ENCODE measurements at places on chromosomes 1 and 21. TPM values are rescaled to one million over a fixed set of nuclear protein-coding genes. Genes with fewer than 3 reads are reported as not detected.

DNA sequence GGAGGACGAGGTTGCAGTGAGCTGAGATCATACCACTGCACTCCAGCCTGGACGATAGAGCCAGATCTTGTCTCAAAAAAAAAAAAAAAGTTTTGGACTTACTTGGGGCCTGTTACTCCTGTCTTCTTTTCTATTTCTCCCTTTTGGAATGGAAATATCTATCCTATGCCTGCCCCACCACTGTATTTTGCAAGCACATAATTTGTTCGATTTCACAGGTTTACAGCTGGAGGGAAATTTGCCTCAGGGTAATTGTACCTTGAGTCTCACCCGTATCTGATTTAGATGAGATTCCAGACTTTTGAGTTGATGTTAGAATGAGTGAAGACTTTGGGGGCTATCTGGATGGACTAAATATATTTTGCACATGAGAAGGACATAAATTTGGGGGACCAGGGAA, 8.5 kb downstream of the TEX46 start:
- DNase-seq = no peak

GRCh38 chr1:43269627-43270375, at the start of gene TMEM125:
Gene TMEM125 (plus strand): TSS chr1:43269983. CDS start chr1:43272723, 2,740 bp downstream.
- no peak for DNase-seq

DNA sequence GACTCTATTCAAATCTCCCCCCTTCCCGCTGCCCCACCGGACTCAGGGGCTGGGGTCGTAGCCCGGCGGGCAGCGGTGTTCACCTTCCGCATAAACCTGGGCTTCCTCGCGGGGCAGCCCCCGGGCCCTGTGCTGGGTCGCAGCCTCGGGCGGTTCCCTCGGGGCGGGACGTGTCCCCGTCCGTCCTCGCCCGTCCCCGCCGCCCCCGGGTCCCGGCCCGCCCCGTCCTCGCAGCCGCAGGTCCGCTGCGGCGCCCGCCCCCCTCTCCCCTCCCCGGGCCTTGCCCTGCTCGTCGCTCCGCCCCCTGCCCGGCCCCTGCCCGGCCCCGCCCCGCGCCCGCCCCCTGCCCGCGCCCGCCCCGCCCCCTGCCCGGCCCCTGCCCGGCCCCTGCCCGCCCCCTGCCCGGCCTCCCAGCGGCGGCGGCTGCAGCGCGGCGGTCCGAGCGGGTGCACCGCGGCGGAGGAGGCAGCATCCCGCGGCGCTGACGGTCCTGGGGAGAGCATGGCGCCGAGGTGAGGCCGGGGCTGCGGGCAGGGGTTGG, at the start of gene COL18A1:
Gene COL18A1, plus strand, starts transcription at position 436 of the 541 bp plus-strand sequence. Its CDS starts 66 bp downstream, at position 502.
- no peak for DNase-seq

GRCh38 chr1:185151215-185151614, 5.5 kb downstream of the TRMT1L start:
- no peak for DNase-seq

GRCh38 chr21:45163413-45164123, 89.2 kb downstream of the ADARB1 start:
- DNase-seq = no peak

- no peak for DNase-seq
Measured at GRCh38 chr1:73803380-73803779, 394.6 kb downstream of the LRRIQ3 start.

GRCh38 chr1:109896681-109897080, 14.0 kb upstream of the CSF1 start:
- DNase-seq = no peak

DNA sequence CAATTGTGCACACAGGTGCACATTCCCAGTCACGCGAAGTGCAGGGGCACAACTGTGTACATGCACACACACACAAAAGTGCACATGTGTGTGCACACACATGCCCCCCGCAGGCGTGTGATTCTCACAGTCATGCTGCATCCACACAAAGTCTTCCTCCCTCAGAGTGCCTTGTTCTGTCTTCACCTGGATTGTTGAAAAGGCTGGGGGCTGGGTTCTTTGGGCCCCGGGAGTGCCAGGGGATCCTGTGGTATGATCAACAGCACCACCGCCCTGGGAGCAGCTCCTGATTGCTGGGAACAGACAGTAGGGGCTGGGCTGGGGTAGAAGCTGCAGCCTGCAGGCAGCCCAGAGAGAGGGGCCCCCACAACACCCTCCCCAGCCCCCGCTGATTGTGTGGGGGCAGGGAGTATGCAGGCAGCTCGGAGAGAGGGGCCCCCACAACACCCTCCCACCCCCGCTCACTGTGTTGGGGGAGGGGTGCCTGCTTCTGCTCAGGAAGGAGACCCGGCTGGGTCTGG, 3.4 kb downstream of the COL18A1 start:
- no peak for DNase-seq

GRCh38 chr1:10160907-10161490, 49.4 kb upstream of the KIF1B start:
- no peak for DNase-seq

GRCh38 chr1:15409388-15410222, at the start of gene EFHD2:
Gene EFHD2 (plus strand): TSS chr1:15409888. CDS start chr1:15409972, 84 bp downstream.
- no peak for DNase-seq

- no peak for DNase-seq
Measured at GRCh38 chr1:28779751-28780408, 32.1 kb upstream of the OPRD1 start.

DNA sequence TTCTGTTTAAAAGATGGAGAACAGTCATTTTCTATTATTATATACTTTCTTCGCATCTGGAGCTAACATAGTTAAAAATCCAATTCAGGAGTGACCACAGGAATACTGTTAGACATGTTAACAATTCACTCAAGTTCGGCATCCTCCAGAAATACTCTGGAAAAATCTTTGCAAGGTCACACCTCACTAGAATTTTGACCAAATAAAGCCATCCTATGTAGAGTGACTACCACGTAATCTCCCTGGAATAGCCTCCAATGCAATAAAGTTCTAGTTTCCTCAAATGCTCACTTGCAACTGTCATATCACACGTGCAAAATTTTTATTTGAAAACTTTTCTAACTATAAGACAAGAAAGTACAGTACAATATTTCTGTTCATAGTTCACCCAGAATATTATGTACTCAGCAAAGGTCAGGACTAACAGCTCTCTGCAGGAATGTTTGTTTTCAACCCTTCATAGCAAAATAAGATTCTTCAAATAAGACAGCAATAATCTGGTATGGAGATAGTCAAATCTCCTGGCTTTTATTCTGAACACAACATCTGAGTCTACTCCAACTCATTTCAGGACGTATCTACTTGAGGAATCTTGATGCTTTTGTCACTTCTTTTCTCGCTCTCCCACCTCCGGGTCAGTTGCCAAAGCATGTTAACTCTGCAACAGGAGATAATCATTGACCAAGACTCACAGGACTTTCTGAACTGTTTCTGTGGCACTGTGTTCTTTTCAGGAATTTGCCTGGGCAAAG, 82.6 kb downstream of the GDAP2 start:
- DNase-seq = no peak

- DNase-seq = no peak
Measured at GRCh38 chr1:201142849-201143725, 11.2 kb downstream of the TMEM9 start.

DNA sequence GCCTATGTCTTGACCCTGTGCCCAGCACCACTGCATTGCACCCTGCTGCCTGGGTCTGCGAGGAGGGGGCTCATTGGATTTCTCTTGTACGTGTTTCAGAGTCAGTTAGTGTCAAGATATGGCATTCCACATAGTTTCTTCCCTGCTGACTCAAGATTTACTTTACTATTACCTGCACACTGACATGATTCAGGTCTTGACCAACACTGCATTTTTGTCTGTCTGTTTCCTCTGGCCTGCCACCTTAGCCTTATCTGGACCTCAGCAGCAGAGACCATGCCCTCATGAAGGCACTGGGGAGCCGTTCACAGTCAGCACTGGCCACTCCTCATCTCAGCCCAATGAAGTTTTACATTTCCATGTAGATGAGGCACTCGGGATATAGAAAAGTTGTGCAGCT, 155.4 kb downstream of the DHRS3 start:
- DNase-seq = no peak

GRCh38 chr1:25485536-25486411, 55.1 kb downstream of the MACO1 start:
- DNase-seq = no peak

DNA sequence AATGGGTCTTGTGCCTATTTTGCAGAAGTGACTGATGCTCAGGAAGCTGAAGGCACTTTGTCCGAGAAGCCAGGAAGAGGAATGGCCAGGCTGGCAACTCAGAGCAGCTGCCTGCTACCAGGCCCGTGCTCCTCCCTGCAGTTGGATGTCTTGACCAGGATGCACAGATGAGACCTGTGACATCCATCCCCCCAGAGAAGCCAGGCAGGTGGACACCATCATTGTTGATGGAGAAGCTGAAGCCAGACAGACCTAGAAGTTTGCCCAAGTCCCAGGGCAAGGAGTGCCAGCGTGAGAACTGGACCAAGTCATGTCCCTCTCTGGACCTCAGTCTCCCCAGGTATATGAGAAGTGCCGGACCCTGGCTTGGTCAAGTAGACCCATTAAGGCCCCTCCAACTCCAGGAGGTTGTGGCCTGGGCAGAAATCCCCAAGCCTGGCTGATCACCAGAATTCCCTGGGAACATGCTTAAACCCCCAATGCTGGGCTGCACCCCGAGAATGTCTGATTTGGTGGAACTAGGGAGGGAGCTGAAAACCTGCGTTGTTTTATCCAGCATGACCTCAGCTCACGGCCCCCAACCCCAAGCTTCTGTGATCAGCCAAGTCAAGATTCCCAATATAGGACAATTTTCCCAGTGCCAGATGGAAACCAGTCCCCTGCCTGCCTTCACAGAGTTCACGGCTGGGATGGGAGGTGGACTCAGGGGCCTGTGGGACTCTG, 82.4 kb downstream of the CAMK2N1 start:
- no peak for DNase-seq

GRCh38 chr1:239647964-239648632, 261.7 kb downstream of the CHRM3 start:
- DNase-seq = no peak

- DNase-seq = no peak
Measured at GRCh38 chr21:31895077-31895835, 22.4 kb downstream of the HUNK start.

The CFHR3 gene
- not detected for total RNA-seq

The OLFML2B gene
- 0.31 TPM for total RNA-seq

The DMRTA2 gene
- not detected for total RNA-seq

The FAM3B gene
- total RNA-seq = not detected

The AADACL4 gene
- total RNA-seq = not detected

The SLC26A9 gene
- total RNA-seq = not detected

Measured in foreskin keratinocyte (primary cell).